ENCODE measurements at places on chromosomes 5 and 9.

GRCh38 chr5:69312459-69313160, 20.0 kb downstream of the CCDC125 start:
- DNase-seq: no peak

- no peak for DNase-seq
Observed at GRCh38 chr9:90872835-90873294, 71.2 kb downstream of the SYK start.

DNA sequence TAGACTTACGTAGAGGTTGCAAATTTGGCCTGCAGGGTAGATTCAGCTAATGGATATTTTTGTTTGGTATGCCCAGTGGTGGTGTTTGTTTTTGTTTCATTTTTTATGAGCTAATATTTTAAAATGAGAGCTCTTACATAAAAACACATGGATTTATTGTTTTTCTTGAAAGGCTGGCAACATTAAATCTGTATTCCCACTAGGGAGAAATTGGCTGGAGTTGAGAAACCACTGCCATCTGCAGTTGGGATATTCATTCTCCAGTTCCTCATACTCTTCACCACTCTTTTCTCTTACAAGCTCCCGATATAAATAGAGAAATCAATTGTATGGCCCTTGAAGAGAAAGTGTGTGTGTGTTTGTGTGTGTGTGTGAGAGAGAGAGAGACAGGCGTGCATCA, 143.3 kb downstream of the ALDH1A1 start:
- DNase-seq: no peak

GRCh38 chr5:36521838-36522745, 84.3 kb upstream of the SLC1A3 start:
- DNase-seq: no peak

DNA sequence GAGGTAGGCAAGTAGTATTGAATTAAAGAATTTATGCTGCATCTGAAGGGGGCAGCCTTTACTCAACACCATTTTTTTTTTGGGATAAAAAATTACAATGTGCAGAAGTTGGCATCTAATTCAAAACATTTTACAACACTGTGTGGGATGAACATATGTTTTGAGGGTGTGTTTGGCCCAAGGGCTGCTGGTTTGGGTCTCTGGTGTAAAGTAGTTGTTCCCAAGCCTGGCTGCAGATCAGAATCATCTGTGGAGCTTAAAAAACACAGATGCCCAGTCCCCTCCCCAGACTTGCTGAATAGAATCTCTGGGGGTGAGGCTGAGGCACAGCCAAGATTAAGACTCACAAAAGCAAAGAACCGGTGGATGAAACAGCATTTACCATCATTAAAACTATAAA, 33.0 kb upstream of the PDZD2 start:
- no peak for DNase-seq

- DNase-seq: no peak
Observed at GRCh38 chr9:69715825-69716224, 43.7 kb upstream of the APBA1 start.

GRCh38 chr5:14753947-14754346, 89.4 kb downstream of the OTULIN start:
- DNase-seq: no peak

GRCh38 chr9:107784235-107784958, 294.8 kb upstream of the KLF4 start:
- DNase-seq: no peak

DNA sequence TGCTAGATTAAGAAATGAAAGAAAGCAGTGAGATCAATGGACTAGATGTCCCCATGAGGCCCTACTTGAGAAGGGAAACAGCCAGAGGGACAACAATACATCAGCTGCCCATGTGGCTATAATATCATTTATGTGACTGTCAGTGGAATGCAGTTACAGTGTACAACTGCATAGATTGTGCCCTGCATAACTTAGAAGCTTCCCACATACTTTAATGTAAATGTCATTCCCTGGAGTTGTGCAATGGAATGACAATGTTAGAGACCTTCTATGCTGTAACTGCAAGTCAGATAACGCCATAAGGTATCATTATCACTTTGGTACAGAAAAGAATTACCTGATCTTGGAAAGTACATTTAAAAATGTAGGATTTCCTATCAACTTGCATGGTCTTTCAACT, 67.4 kb downstream of the FBN2 start:
- DNase-seq: no peak

DNA sequence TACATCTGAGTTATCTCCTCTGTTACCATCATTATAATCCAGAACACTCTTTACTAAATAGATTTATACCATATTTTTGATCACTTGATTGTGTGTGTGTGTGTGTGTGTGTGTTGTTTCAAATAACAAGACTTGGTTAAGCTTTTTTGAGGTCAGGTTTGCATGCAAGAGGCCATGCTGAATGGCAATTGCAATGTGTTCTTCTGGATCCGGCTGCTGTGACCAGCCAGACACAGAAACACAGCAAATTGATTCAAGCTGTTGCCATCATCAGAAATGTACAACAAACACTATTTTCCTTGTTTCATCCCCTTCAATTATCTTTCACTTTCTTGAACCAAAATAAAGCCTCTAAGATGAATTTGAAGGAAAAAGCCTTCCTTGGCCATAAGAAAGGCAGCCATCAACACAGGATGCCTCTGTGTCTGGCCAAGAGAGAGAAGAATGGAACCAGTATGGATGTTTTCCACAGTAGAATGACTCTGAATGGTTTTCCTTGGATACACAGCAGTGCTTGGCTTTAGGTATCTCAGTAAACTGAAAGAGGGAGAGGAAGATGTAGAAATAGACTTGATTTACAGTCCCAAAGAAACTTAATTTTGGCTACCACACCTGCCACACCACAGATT, 53.9 kb downstream of the DPYSL3 start:
- DNase-seq: no peak

- DNase-seq: no peak
Observed at GRCh38 chr5:102975457-102976182, 144.3 kb downstream of the GIN1 start.

DNA sequence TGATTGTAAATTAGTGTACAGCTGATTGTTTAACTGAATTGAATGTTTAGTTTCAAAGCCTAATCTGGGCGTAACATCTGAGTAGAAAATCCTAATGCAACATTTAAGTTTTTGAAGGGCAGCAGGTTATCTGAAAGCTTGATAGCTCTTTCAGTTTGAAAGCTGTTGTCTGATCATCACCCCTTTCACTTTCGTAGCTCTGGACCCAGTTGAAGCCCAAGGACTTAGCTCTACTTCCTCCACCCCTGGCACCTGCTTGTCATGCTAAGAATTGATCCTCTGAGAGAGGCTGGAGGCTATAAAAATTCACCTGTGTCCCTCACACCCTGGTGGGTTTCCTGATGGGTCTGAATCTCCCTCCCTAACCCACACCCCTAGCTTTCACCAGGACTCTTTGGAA, 86.0 kb downstream of the ZFAND5 start:
- DNase-seq: no peak

- no peak for DNase-seq
Observed at GRCh38 chr9:87116492-87116891, 169.2 kb upstream of the GAS1 start.

- no peak for DNase-seq
Observed at GRCh38 chr5:146368137-146368536, 29.5 kb downstream of the POU4F3 start.

DNA sequence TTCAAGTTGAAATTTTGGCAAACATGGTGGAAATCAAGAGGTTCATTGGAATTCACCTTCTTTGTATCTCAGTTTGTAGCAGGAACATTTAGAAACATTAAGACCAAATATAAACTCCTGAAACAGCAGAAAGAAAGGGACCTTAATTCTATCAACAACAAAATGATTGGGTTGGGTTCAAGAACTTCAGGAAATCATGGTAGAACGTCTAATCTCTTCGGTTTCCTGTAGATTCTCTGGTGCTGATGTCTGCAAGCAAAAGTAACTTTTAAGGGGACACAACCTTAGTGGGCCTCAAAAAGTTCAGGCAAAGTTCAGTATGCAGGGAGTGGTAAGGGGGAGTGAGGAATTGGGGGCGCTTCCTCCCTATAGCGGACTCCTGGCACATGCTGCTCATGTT, 3.4 kb downstream of the IL33 start:
- DNase-seq: no peak

DNA sequence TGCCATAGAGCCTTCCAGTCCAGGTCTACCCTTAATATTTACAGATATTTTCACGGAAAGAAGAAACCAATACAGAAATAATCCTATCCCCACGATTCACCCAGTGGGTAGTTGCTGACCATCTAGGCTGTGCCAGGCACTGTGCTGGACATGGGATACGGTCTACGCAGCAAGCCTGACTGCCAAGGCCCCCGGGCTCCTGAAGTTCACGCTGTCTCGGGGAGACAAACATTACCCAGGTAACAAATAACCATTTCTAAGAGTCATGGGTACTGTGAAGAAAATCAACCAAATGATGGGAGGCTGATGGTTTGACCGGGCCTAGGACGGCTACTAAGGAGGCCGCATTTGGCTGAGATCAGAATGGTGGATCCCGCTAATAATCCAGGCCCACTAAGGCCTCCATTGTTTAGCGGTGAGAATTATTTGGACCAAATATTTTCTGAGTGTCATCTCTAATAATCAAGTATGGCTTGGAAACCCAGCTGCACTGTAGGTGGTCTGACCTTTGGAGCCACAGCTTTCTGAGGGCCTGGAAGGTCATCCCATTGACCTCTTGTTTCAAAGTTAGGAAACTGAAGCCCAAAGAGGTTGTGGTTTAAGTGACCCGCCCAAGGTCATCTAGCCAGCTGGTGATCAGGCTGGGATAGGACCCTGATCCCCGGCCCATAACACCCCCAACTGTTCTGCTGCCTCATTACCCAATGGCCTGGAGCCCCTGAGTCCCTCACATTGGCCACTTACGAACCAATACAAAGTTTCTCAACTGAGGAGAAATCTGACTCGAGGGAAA, 82.4 kb downstream of the AK8 start:
- DNase-seq: no peak

DNA sequence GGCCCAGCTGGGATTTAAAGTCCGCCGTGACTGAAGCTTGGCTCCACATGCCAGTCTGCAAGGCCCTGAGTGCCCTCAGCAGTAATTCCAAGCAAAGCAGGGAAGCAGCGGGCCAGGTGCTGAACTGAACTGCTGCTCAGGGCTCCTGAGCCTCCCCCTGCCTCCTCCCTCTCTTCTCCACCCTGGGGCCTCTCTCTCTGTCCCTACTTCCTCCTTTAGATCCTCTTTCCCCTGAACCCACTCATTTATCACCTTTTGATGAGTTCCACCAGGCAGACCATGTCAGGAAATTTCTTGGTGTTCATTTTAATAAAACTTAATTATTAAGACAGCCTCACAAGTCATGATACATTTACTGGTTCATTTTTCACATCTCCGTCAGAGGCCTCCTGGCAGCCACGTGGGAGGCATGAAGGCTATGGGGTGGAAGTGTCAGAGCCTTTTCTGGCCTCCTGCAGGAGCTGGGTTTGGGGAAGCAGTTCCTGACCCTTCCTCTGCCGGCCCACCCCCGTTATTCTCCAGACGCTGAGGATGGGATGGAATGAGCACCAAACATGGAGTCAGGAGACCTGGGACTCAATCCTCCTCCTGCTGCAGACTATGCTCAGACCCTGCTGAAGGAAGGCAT, 32.2 kb upstream of the KCNIP1 start:
- no peak for DNase-seq

GRCh38 chr5:96785326-96786109, 22.2 kb downstream of the ERAP1 start:
- DNase-seq: no peak

GRCh38 chr5:126521130-126521529, 73.9 kb downstream of the ALDH7A1 start:
- no peak for DNase-seq

- no peak for DNase-seq
Observed at GRCh38 chr9:14437354-14438231, 123.7 kb upstream of the NFIB start.

- DNase-seq: no peak
Observed at GRCh38 chr5:171721464-171721863, 64.2 kb upstream of the SMIM23 start.

DNA sequence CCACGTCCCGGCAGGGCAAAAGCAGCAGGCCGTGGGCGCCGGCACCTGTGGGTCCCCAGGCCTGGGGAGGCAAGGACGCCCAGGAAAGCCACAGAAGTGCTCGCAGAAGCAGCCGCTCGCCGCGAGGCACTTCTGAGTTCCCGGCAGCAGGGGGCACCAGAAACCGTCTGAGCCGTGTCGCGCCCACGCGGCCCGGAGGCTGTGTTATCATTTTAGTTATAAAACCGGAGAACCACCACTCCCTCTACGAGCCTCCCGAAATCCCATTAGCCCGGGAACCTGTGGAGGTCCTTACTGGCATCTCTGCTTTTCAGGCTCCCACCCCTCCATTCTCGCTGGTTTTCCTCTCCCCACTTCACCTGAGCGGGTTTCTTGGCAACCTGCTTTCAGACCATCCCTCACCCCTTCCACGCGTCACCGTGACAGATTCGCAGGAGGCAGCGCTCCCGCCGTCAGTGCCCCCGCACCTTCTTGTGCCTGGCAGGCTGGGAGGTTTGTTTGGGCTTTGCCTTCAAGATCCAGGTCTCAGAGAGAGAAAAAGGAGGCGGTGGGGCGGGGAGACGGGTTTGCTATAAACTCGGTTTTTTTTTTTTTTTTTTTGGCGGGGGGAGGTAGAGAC, 2.3 kb downstream of the GDNF start:
- peak; percentile 43 for DNase-seq

GRCh38 chr5:988322-988721, 20.3 kb upstream of the NKD2 start:
- DNase-seq: no peak

- DNase-seq: no peak
Observed at GRCh38 chr5:66634601-66635000, 38.4 kb downstream of the MAST4 start.

DNA sequence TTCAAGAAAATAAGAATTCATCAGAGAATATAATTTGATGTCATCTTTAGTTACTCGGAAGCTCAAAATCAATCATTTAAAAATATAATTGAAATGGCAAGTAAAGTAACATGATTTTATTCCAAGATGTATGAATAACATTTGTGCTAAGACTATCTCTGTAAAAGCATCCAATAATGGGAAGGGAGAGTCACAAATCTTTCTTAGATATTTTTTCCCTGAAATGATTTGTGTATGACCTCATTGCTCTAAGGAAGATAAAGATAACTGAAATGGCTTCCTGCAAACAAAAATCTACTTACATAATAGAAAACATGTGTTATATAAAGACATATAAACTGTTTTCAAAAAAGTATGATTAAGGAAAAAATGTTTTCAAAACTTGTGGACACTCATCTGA, 97.4 kb upstream of the FGF10 start:
- no peak for DNase-seq

DNA sequence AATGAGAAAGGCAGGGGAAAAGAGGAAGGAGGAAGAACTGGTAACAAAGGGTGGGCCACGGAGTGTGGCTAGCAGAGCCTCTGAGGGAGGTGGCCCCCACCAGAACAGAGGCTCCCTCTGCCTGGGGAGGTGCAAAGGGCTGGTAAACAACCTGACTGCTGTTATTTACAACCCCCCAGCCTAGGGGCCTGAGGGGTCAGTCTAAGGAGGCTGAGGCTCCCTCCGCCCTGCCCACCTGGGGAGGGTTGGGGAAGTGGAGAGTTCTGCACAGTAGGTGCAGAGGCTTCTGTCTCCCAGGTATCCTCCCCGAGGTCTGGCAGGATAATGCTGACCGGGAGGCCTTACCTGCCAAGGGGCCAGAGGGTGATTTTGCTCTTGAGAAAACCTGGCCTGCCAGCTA, 35.6 kb upstream of the SMU1 start:
- no peak for DNase-seq

GRCh38 chr9:26954050-26954508, 2.1 kb upstream of the IFT74 start:
- no peak for DNase-seq

- no peak for DNase-seq
Observed at GRCh38 chr5:135476615-135477581, 24.7 kb upstream of the TIFAB start.

GRCh38 chr9:28197653-28198052, 624.4 kb upstream of the C9orf72 start:
- DNase-seq: no peak

Data from amygdala (tissue), 56 donors.